DMS53 (cell line): ENCODE measurements at places on chromosomes 7 and 10.

- DNase-seq: no peak
Measured at GRCh38 chr7:19971956-19972355, 198.5 kb upstream of the TMEM196 start.

GRCh38 chr7:151856516-151856915 is 20.4 kb downstream of the PRKAG2 start:
- no peak for DNase-seq

- no peak for DNase-seq
Measured at GRCh38 chr10:83612050-83612449, 527.3 kb upstream of the GHITM start.

DNA sequence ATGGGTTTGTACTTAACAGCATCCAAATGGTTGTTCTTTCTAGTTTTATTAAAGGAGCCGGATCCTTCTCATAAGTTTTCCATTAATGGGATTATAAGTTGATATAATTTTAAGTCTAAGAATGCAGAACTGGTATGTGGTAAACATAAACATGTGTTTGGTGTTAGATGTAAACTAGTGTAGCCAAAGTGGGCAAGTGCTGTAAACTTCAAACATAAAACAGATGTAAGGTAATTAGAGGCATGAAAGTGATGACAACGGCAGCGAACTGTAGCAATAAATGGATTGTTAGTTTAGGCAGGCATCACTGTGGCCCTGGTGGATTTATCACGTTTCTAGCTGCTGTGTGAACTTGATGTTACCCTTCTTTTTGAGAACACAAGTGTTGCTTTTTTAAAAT is 37.9 kb downstream of the BAMBI start:
- DNase-seq: no peak

DNA sequence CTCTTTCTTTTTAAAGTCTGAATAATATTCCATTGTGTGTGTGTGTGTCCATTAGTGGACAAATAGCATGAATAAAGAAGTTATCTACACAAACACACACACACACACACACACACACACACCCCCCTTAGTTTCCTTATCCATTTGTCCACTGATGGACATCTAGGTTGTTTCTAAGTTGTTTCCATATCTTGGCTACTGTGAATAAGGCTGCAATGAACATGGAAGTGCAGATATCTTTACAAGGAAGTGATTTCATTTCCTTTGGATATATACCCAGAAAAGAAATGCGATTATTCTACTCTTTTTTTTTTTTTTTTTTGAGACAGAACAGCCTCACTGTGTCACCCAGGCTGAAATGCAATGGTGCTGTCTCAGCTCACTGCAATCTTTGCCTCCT is 113.5 kb downstream of the MBL2 start:
- no peak for DNase-seq
